ENCODE measurements at places on chromosomes 1 and 21. TPM values are rescaled to one million over a fixed set of nuclear protein-coding genes. Genes with fewer than 3 reads are reported as not detected.

The PTPN14 gene
- 42.8 TPM for total RNA-seq

The ZFP69 gene
- 1.6 TPM for total RNA-seq

The L1TD1 gene
- not detected for total RNA-seq

The FYB2 gene
- total RNA-seq: not detected

The TRABD2B gene
- not detected for total RNA-seq

The FAM72B gene
- 1.6 TPM for total RNA-seq

The GAS5 gene
- 450 TPM for total RNA-seq

The C1QTNF12 gene
- total RNA-seq: 0.36 TPM

The ALDH9A1 gene
- 43.7 TPM for total RNA-seq

The RBM15 gene
- total RNA-seq: 31.7 TPM

The TMCC2 gene
- total RNA-seq: 2.0 TPM

The PODN gene
- total RNA-seq: 0.56 TPM

The ALX3 gene
- total RNA-seq: not detected

The PIK3R3 gene
- total RNA-seq: 9.9 TPM

The ANGPTL7 gene
- total RNA-seq: under 0.01 TPM

The TMEM183A gene
- 68.0 TPM for total RNA-seq

The LRRC39 gene
- 0.36 TPM for total RNA-seq

The SPRR5 gene
- not detected for total RNA-seq

The HPCA gene
- total RNA-seq: not detected

The NME7 gene
- total RNA-seq: 18.3 TPM

The CHIA gene
- not detected for total RNA-seq

The PKN2 gene
- total RNA-seq: 22.2 TPM

The SPATA46 gene
- total RNA-seq: not detected

The NCMAP gene
- not detected for total RNA-seq

The NSUN4 gene
- 11.9 TPM for total RNA-seq

The F13B gene
- total RNA-seq: not detected

The CD34 gene
- not detected for total RNA-seq

The PCP4 gene
- not detected for total RNA-seq

The CYP4A11 gene
- total RNA-seq: not detected

The CD52 gene
- total RNA-seq: not detected

The USH2A gene
- under 0.01 TPM for total RNA-seq

The LMX1A gene
- not detected for total RNA-seq

The FCRL5 gene
- not detected for total RNA-seq

All from IMR-90 (cell line).